ENCODE measurements at places on chromosomes 16 and 17. TPM values are rescaled to one million over a fixed set of nuclear protein-coding genes. Genes with fewer than 3 reads are reported as not detected.

Gene HSBP1
- 38.2 TPM for total RNA-seq

Gene PPP1R9B
- 38.5 TPM for total RNA-seq

Gene CCL8
- total RNA-seq: not detected

Gene TBX6
- not detected for total RNA-seq

Gene TBC1D3B
- total RNA-seq: 0.37 TPM

Gene HBZ
- not detected for total RNA-seq

Gene PRR35
- not detected for total RNA-seq

Gene KLHL10
- total RNA-seq: under 0.01 TPM

Gene CRISPLD2
- total RNA-seq: 6.5 TPM

Gene KRT28
- not detected for total RNA-seq

Gene DHRS7C
- total RNA-seq: not detected

Gene SPN
- not detected for total RNA-seq

Gene OR2C1
- total RNA-seq: not detected

Gene PMP22
- 60.4 TPM for total RNA-seq

Gene PFN1
- 412 TPM for total RNA-seq

Gene RTN4RL1
- 0.20 TPM for total RNA-seq

Gene MYCBPAP
- total RNA-seq: 0.98 TPM

Gene MC1R
- total RNA-seq: 3.3 TPM

Gene NLRC3
- total RNA-seq: not detected

Gene FBXW10B
- 2.2 TPM for total RNA-seq

Gene PTGES3L
- not detected for total RNA-seq

Gene CTRB1
- not detected for total RNA-seq

Gene TMC8
- total RNA-seq: not detected

Gene ABCA6
- 114 TPM for total RNA-seq

Gene RNF112
- total RNA-seq: 1.5 TPM

Gene ABCC6
- total RNA-seq: under 0.01 TPM

Gene DOC2B
- not detected for total RNA-seq

Gene STX1B
- 1.1 TPM for total RNA-seq

Gene TRPV2
- 76.2 TPM for total RNA-seq

Gene KRTAP1-1
- total RNA-seq: not detected

Gene SLC39A11
- total RNA-seq: 12.9 TPM

Gene SEC14L1
- 36.0 TPM for total RNA-seq

Gene FZD2
- 2.9 TPM for total RNA-seq

Gene IRX3
- total RNA-seq: 5.1 TPM

Gene FOXF1
- total RNA-seq: under 0.01 TPM

Gene RCVRN
- not detected for total RNA-seq

Gene SPAG7
- 37.5 TPM for total RNA-seq

Gene CDH1
- total RNA-seq: not detected

Measured in subcutaneous preadipocyte (primary cell).